ENCODE measurements at places on chromosomes 5 and 9.

DNA sequence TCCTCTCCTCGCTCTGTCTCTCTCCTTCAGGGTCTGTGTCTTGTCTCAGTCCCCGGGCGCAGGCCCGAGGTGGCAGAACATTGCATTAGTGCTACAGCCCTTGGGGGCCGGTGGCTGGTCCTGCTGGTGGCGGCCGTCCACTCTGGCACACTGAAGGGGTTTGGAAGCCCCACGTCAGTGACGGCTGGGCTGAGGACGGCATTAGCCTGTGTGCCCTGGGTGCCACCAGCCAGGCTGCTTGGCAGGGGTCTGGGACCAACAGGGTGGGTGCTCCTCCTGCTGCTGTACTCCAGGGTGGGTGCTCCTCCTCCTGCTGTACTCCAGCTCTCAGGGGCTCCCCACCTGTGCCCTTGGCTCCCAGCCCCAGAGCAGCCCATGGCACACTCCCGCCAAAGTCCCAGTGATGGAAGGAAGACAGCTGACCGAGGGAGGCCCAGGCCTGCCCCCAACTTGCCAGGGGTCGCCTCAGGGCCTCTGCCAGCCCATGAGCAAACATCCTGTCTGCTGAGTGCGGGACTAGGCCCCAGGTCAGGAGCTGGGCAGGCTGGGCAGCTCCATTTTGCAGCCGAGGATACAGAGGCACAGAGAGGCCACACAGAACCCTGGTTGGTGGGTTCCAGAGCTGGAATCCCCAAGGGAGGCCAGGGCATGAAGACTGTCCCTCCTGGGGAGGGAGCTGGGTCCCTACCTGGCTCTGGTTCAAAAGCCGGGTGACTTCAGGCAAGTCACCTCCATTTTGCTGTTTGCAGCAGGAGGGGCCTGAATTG lies 27.3 kb downstream of the SARDH start:
- DNase-seq: no peak

DNA sequence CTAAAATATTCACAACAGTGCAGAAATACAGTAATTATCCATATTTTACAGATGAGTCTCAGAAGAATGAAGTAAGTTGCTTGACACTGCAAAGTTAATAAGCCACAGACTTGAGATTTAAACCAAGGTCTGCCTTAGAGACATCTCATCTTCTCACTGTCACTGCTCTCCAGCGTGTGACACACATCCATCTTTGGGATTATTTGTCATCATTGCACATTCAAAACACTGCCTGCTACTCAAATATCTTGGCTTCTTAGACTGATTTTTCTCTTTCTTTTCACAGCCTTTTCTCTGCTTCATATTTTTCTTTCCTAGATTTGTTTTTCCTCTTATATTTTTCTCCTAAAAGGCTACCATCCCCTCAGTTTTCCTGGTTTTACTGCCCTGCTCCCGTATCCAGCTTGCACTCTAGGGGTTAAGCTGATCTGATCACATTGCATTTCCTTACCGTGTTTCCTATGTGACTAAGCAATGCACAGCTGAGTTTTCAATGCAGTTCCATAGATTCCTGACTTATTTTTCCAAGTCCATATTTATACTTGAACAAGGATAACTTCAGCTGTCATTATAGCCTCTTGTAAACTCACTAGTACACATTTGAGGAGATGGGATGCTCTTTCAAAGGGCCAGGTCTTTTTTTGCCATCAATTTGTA lies 353.0 kb downstream of the PLK2 start:
- DNase-seq: no peak

- DNase-seq: no peak
These were observed 296.9 kb downstream of the ADAMTS6 start for GRCh38 chr5:65184780-65185179.

DNA sequence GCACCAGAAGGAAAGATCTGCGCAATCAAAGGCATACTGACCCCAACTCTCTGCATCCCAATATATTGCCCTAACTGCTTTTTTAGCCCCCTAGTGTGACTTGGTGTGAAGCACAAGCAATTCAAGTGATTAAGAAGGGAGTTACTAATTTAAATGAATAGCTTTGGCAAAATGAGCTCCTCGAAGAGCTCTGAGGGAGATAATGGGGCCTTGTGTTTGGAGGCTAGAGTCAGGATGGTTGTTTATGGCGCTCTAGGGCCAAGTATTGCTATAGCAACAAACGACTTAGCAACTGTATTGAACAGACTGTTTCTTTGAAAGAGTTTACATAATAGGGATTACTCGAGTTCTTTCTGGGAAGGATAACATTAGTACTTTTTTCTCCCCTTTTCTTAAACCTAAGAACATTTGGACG lies 11.5 kb upstream of the C5orf58 start:
- no peak for DNase-seq

DNA sequence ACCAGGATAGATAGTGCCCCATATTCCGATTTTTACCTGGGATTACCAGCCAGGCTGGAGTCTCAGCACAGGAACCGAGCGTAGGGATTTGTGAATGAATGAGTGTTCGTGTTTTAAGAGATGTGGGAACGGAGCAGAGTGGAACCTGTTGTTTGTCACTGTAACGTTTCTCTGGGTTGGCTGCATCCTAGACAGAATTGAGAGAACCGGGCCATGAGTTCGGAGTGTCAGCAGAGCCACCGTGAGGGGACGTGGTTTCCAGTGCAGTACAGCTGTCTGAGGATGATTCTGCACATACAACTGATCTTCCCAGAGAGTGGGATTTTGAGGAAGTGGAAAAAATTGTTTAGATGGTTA lies 1.2 kb downstream of the PDE8B start:
- no peak for DNase-seq

DNA sequence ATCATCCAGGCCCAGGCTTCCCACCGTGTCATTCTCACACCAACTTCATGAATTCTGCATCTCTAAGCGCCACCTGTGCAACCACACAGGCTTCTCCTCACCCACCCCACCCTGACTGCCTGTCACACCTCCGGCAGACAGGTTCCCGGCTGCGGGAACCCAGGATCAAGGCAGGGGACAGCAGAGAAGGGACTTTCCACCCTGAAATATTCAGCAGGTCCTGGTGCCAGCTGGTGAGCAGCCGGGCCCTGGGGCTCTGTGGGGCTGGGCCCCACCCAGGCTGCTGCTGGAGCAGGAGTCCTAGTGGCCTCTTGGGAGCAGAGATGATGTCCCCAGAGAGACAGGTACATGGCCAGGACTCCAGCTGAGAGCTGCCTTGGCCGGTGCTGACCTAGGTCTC lies 12.7 kb downstream of the ANXA6 start:
- no peak for DNase-seq

DNA sequence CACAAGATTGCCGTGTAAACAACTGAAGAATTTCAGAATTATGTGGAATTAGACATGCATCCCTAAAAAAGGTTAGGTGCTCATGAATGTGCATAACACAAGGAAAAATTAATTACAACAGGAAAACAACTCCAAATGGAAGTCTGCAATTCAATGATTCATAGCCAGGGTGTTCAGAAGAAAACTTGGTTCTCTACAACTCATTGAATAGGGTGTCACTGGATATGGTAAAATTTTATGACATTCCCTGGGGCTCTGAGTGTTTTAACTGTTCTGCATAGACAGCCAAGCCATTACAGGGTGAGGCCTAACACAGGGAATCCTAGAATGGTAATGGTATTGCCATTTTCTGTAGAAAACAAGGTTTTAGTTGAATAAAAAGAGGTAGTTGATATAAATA lies 24.4 kb upstream of the ZSWIM6 start:
- no peak for DNase-seq

- DNase-seq: no peak
These were observed 40.1 kb downstream of the PHAX start for GRCh38 chr5:126640866-126641265.

- no peak for DNase-seq
These were observed 19.2 kb downstream of the FGFR4 start for GRCh38 chr5:177105691-177106476.

DNA sequence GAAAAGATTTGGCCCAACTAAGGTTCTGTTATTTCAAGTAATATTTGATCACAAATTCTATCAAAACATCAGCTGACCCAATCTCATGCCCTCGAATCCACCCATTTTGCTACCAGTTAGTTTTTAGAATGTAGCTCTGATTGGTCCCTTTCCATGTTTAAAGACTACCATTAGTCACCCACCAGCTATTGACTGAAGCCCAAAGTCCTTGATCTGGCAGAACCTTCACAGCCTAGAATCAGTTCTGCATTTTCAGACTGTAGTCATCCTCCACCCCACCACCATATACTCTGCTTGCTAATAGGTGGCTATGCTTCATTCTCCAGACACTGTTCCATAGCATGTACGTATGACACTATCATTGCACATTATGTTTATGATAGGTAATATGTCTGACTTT lies 182.2 kb upstream of the TARS1 start:
- no peak for DNase-seq

DNA sequence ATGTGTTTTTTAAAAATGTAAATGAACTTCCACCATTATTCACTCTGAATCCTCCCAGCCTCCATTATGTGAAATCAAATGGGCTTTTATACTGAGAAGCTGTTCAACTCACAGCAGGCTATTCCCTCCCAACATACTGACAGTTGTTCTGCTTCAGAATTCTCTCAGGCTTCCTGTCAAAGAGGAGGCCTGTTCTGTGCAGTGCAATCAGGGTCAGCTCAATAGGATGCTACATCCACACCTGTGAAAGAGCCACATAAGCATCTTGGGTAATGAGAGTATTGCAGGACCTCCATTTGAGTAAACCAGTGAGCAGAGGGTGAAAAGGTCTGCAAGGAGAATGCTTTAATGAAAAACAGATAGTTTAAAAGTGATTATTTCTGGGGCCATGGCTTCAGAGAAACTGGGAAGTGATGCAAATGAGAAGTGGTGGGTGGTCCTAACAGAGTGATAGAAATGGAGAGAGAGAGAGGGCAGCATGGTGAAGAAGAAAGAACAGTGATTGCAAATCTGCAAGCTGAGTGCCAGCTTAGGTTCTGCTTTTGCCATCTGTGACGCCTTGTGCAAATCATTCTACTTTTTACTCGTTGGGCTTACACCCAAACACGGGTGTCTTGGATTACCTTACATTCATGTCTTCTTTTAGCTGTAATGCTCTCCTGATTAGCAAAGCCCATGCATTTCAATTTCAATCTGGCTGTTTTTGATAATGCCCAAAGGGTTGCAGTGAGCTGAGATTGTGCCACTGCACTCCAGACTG lies 202.5 kb upstream of the NMUR2 start:
- no peak for DNase-seq

GRCh38 chr5:19175776-19176570 lies 812.0 kb downstream of the CDH18 start:
- no peak for DNase-seq

DNA sequence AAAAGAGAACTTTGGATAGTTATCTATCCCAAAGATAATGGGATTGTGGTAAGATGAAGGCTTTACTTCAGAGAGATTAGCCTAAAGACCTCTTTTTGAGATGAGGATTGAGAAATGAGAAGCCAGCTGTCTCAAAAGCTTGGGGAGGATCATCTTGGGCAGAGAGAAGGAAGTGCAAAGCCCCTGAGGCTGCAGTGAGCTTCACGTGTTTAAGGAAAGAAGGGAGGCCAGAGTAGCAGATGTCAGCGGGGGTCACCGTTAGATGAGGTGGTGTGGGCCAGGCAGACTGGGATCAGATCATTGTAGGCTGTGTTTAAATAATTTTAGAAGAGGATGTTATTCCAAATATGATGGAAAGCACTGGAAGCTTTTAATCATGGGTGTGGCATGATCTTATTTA lies 270.1 kb downstream of the ARHGEF28 start:
- no peak for DNase-seq

DNA sequence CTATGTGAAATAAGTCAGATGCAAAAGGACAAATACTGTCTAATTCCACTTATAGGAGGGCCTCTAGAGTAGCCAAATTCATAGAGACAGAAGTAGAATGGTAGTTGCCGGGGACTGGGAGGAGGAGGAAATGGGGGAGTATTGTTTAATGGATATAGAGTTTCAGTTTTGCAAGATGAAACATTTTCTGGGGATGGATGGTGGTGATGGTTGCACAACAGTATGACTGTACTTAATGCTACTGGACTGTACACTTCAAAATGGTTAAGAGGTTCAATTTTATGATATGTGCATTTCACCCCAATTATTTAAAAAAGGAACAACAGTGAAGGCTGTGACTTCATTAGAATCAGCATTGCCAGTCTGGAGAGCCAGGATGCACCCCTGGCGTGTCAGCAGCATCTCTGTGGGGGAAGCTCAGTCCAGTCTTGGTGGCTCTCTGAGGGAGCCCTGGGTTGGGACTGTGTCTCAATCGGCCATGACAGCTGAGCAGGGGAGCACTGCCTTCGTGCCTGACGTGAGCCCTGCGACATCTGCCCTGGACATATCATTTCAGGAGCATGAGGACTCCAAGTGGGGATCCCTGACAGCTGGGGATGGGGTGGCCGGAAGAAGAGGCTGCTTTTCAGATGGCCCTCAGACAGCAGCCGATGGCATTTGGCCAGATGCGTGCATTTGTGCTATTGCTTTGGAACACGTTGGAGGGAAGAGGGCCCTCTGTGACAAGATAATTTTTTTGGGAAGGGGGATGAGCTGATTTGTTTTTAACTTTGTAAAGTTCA lies 130.8 kb upstream of the STC2 start:
- DNase-seq: no peak

DNA sequence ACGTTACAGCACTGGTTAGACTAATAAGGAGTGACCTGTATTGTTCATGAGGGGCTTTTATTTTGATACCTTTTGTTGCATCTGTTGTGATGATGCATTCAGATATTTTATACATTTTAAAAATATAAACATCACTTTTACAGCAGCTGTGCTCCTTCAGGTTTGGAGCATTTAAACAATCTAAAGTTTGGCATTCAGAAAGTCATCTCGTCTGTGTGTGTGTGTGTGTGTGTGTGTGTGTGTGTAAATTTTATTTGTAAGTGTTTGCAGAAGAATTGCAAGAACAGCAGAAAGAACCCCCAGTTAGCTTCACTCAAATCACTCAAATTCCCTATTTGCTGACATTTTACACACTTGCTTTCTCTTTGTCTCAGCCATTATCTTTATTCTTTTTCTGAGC lies 87.4 kb downstream of the ERCC6L2 start:
- DNase-seq: no peak

DNA sequence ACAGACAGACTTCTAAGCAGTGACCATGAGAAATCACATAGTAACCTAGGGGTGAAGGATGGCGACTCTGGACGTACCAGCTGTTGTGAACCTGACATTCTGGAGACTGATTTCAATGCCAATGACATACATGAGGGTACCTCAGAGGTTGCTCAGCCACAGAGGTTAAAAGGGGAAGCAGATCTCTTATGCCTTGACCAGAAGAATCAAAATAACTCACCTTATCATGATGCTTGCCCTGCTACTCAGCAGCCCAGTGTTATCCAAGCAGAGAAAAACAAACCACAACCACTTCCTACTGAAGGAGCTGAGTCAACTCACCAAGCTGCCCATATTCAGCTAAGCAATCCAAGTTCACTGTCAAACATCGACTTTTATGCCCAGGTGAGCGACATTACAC lies 38.0 kb upstream of the CCDC152 start:
- DNase-seq: no peak

GRCh38 chr9:99811598-99812383 lies 9.9 kb upstream of the NR4A3 start:
- DNase-seq: no peak

- peak; percentile 95 for DNase-seq
These were observed 11.1 kb downstream of the GM2A start for GRCh38 chr5:151264113-151264512.

- DNase-seq: no peak
These were observed 3.4 kb downstream of the RPL37 start for GRCh38 chr5:40831346-40832210.
